ENCODE measurements at places on chromosomes 7 and 10.

DNA sequence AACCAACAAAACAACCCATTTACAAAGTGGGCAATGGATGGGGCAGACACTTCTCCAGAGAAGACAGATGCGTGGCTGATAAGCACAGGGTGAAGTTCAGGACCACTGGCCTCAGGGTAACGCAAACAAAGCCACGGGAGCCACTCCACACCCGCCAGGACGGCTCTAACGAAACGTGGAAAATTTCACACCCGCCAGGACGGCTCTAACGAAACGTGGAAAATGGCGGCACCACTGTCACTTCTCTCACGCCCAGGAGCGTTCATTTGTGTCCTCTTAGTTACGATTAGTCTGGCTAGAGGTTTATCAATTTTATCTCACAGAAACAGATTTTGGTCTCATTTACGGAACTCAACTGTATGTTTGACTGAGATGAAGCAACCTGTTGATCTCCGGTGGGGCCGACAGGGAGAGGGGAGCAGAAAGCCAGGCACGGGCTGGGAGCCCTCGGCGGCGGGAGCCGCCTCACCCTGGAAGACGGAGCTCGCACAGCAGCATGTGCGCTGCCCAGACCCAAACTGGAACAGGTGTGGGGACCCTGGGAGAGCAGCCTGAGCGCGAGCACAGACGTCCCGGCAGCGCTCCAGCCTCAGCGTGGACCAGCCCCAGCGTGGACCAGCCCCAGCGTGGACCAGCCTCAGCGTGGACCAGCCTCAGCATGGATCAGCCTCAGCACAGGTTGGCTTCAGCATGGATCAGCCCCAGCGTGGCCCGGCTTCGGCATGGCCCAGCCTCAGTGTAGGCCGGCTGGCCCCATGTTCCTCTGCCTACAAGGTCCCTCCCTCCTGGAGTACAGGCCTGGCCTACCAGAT, 243.5 kb downstream of the MAD1L1 start:
- DNase-seq = no peak

GRCh38 chr10:88676283-88677060, 12.2 kb downstream of the LIPF start:
- no peak for DNase-seq

DNA sequence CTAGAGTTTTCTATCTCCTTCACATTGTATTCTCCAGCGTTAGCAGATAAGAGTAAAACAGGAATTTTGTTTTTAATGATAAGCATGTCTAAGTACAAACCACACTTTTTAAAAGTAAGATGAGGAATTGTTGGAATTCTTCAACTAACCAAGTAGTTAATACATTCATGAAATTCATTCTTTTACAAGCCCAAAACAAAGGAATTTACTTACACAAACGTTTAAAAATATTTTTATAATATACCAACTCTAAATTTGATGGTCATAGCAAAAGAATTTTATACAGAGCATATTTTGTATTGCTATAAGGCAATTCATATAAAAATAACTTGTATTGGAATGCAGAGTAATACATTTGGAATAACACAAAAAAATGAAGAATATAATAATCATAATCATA, 51.3 kb downstream of the TWIST1 start:
- no peak for DNase-seq

- DNase-seq = no peak
Observed at GRCh38 chr10:58554316-58554715, 41.6 kb downstream of the BICC1 start.

- no peak for DNase-seq
Observed at GRCh38 chr7:101567230-101567629, 61.9 kb downstream of the MYL10 start.

GRCh38 chr7:149723795-149724495, 49.4 kb downstream of the ZNF467 start:
- DNase-seq = no peak

- DNase-seq = no peak
Observed at GRCh38 chr7:114345494-114345893, 69.1 kb upstream of the FOXP2 start.
